WTC11 (cell line): ENCODE measurements at places on chromosomes 1 and 21. TPM values are rescaled to one million over a fixed set of nuclear protein-coding genes. Genes with fewer than 3 reads are reported as not detected.
A peak's percentile ranks its signal among the peaks of the same experiment; 100 is the strongest.

Gene SAMD13
- total RNA-seq: 1.8 to 2.9 TPM (median 2.3 TPM) in 3 replicates

DNA sequence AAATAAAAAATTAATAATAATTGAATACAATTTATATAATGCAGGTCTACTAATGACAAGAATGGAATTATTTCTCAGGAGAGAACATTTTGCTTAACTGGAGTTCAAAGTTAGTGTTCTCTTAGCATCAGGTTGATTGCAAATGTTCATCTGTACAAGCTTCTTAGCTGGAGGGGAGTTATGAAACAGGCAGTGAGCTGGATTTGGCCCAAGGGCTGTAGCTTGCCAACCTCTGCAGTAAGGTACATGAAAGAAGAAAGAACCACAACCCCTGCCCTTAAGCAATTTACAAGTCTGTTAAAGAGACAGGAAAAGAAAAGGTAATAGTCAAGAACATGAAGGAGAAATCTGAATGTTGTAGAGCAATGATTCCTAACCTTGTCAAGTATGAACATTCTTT is 17.0 kb downstream of the LPGAT1 start:
- no peak for DNase-seq
- H3K27me3 ChIP-seq: no peaks in the 10 kb centered on the region
- H3K4me3 ChIP-seq: no peak overlapping the region
- H3K27ac ChIP-seq: no peak overlapping the region

DNA sequence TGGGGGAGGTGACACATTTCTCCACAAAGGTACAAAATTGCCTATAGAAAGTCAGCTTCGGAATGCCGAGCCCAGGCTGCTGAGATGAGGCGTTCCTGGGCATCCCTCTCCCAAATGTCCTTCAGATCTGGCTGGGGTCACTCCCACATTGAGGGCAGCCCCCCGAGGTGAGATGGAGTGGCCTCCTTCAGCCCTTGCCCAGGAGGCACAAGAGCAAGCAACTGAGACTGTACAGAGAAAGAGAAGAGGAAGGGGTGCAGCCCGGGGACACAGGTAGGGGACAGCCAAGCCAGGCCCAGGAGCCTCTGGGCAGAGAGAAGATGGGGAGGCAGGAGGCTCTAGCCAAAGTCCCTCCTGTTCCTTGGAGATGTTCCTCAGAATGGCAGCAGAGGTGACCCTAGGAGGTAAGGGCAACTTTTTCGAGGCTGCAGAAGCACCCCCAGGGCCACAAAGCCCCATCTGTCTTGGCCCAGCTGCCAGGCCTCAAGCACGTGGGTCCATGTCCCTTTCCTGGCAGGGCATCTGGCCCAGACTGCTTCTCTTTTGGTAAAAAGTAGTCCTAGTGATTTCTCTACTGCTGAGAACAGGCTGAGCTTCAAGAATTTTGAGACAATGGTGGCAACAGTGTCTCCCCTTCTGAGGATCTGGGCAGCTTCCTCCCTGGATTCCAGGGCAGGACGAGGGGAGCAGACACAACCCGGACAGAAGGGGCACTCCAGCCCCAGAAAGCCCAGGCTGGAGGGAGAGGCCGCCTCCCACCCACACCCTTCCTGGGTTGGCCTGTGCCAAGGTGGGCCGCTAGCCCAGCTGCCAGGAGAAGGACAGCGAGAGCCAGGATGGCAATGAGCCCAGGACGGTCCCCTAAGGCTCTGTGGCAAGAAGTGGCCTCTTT is 68.0 kb downstream of the LRRN2 start:
- no peaks in the 10 kb centered on the region; the same call in none of the 2 replicates for H3K27me3 ChIP-seq
- no peak overlapping the region for H3K27ac ChIP-seq

Gene CNKSR1
- 18.0 to 20.5 TPM (median 19.7 TPM) in 3 replicates for total RNA-seq

DNA sequence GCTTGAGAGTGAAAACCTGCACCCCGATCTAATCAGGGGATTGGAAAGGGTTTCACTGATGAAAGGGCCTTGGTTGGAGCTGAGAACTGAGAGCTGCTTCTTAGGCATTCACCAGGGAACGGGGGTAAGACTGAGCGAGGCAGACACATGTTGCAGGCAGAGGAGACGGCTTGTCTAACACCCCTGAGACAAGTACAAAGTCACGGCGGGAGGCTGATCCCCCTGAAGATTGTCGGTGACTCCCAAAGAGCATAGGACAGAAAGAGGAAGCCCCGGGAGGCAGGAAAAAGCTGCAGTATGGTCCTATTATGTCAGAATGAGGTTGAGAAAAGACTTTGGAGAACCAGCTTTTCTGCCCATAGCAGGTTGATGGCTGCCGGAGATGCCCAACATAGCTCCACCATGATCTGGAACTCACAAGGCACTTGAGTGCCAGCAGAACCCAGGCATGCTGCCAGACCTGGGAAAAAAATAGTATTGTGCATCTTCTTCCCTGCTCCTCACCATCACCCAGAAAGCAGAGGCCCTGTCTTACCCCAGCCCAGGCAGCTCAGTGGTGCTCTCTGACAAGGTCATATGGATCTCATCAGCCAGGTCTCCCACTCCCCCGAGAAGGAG is 463.9 kb upstream of the PROX1 start:
- DNase-seq: no peak
- no peaks in the 10 kb centered on the region; the same call in 1 of the 2 replicates for H3K4me1 ChIP-seq
- no peak overlapping the region for H3K27ac ChIP-seq
- H3K4me3 ChIP-seq: no peak overlapping the region
- peaks cover 6% of the 10 kb centered on the region for H3K36me3 ChIP-seq

DNA sequence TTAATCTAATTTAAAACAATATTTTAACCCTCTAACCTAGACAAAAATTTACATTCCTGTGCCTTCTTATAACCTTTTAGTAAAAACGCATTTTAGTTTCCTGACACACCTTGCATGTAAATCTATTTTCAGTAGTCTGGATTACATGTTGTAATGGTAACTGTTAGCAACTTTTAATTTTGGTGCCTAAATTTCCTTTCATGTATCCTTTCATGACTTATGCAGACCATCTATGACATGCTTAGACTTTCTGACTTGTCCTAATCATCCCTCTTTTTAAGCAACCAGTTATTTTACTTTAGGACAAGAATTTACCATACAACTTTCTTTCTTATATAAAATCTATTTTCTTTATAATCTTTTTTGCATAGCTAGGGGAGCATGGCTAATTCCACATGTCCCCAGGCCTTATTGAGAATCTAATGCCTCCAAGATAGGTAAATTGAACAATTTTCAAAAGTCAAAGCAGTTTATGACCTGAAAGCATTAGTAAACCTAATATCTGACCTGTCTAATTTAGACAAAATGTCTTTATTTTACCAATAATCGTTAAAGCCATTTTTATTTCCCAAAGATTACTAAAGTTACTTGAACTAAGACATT is 57.5 kb upstream of the IL12RB2 start:
- peaks cover 56% of the 10 kb centered on the region for H3K36me3 ChIP-seq
- DNase-seq: no peak
- H3K4me1 ChIP-seq: no peaks in the 10 kb centered on the region
- peaks cover 21% of the 10 kb centered on the region for H3K27me3 ChIP-seq
- no peak overlapping the region for H3K27ac ChIP-seq

DNA sequence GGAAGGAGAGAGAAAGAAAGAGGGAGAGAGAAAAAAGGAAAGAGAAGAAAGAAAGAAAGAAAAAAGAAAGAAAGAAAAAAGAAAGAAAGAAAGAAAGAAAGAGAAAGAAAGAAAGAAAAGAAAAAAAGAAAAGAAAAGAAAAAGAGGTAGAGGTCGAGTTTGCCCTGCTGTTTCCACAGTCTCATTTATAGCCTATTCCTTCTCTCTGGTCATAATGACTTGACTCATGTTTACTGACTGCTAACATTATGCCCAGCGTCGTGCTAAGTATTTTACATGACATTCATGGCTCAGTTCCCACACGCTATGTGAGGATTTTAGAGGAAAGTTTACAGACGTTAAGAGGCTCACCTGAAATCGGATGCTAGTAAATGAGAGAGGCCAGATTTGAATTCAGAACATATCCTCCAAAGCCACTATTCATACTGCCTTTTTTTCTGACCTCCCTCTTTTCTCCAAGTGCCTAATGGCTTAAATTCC is 263.0 kb downstream of the TNR start:
- no peaks in the 10 kb centered on the region for H3K36me3 ChIP-seq
- peaks cover 2% of the 10 kb centered on the region; the same call in 1 of the 2 replicates for H3K27me3 ChIP-seq
- H3K4me3 ChIP-seq: no peak overlapping the region
- DNase-seq: no peak
- H3K27ac ChIP-seq: no peak overlapping the region

DNA sequence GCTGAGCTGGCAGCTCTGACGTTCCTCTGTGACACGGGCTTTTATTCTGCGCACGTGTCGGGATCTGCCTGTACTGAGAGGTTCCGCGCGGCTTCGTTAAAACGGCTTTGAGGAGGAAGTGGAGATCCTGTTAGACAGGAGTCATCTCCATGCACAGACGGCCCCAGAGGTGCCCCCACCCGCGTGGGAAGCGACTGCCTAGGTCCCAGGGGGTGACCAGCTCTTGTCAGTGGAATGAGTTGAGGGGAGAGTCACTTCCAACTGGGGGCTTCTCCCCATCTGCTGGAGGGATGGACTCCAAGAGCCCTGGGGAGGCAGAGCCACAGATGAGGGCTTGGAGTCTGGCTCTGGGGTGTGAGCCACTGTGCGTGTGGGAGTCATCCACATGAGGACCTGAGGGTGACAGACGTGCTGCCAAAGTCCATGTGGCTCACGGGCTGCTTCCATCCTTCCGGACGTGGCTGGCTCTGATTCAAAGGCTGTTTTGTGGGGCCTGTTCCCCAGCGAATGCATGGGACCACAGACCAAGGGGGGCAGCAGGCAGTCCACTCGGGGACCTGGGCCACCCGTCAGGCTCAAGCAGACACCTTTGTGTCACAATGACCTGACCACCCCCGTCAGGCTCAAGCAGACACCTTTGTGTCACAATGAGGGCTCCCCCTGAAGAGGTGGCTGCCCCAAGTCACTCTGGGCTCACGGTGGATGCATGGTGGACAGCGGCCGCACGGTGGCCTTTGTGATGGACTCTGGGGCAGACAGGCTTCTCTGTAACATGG is 26.8 kb downstream of the PTTG1IP start:
- H3K36me3 ChIP-seq: peaks cover 27% of the 10 kb centered on the region
- no peaks in the 10 kb centered on the region for H3K27me3 ChIP-seq
- peaks cover 13% of the 10 kb centered on the region for H3K4me1 ChIP-seq
- DNase-seq: no peak
- H3K27ac ChIP-seq: peak overlapping the region; percentile 79

DNA sequence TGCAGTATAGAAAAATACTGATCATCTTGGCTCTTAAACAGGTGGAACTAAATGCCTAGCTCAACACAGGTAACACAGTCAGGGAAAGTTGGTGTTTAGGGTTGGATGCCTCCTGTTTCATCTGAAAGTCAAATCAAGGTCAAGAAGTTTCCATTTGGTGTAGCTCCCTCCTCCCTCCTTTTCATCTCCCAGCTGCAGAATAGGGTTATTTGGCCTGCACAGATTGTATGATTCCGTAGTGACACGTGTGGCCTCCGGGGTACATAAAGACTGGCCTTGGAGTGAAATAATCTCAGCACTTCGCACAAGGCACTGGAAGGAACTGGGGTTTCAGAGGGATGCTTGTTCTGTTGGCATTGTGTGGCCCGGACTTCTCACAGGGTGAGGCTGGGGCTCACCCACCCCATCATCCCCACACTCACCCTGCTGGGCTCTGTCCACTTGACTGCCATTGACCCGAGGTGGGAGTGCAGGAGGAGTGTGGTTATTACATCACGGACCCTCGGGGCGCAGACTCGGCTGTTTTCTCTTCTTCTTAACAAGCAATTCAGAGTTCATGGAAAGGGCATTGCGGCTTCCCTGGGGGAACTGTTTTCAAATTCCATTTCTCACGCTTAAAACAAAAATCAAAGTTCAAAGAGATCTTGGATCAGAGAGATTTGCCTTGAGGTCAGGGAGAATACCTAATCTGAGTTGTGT is 18.4 kb downstream of the IGSF5 start:
- no peaks in the 10 kb centered on the region for H3K27me3 ChIP-seq
- H3K27ac ChIP-seq: no peak overlapping the region
- H3K4me1 ChIP-seq: peaks cover 7% of the 10 kb centered on the region; the same call in 1 of the 2 replicates
- DNase-seq: no peak
- H3K4me3 ChIP-seq: no peak overlapping the region

DNA sequence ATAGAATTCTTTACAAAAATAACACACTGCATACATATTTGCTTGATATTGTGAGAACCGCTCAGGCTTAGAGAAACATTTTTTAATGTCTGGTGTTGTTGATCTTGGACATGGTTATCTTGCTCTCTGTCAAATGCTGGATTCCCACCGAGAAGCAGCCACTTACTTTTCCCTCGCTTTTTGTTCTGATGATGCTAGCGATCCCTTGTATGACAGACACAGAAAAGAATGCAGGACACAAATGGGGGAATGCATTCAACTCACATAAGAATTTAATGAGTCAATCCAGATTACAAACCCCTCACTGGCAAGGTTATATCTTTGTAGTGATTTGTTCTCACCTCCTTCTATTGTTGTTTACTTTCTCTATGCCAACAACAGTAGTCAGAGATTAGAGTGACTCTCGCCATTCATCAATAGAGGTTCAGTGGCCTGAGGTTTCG is 76.8 kb upstream of the AKT3 start:
- no peaks in the 10 kb centered on the region for H3K36me3 ChIP-seq
- H3K4me3 ChIP-seq: no peak overlapping the region
- H3K27me3 ChIP-seq: 0 out of 2 replicates have a peak, but pooled peaks cover 2% of the 10 kb centered on the region
- H3K4me1 ChIP-seq: peaks cover 40% of the 10 kb centered on the region
- DNase-seq: no peak

Gene NGF
- 0.25 to 0.55 TPM (median 0.53 TPM) in 3 replicates for total RNA-seq

DNA sequence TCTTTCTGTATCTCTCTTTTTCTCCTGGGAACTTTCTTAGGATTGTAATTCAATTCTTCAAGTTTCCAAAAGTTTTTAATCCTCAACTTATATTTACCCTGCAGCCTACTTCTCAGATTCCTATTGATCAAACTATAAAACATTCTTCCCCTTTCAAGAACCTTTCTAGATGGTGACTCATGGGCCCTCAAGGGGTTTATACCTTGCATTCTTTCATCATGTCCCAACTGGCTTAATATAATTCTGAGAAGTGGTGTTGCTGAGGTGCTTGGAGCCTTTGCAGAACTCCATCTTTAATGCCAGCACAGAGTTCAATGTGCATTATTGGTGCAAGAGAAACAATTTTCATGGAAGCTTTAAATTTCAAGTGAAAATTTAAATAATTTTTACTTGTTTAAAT is 273.4 kb downstream of the VAV3 start:
- no peak overlapping the region for H3K27ac ChIP-seq
- no peaks in the 10 kb centered on the region for H3K27me3 ChIP-seq
- no peaks in the 10 kb centered on the region for H3K36me3 ChIP-seq

DNA sequence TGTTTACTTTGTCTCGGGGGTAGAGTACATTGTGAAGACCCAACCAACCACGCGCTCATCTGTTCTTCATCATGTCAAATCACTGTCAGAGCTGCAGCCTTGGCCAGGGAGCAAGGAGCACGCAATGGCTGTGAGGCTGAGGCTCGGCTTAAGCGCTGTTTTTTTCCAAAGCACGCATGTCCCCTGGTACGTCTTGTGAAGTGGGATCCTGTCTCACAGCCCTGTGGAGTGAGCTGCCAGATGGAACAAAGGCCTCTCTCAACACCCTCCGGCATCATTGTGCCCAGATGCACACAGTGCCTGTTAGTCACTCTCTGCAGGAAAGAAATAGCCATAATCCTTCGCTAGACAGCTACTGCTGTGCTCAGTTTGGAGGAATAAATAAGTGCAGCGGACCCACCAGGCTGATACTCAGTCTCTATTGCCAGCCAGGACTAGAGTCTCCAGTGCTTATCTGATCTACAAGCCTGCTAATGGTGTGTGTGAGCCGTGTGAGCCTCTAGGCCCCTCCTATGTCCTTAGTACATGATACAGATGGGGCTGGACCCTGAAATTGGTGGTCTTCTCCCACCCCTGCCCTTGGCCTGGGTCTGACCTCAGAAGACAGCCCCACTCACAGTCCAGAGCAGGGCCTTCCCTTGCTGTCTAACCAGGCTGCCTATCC is 91.3 kb upstream of the COA6 start:
- peaks cover 10% of the 10 kb centered on the region for H3K4me1 ChIP-seq
- DNase-seq: no peak
- no peaks in the 10 kb centered on the region for H3K36me3 ChIP-seq
- H3K27me3 ChIP-seq: no peaks in the 10 kb centered on the region; the same call in 1 of the 2 replicates

Gene IL10
- not detected in 3 replicates for total RNA-seq
